ENCODE measurements at places on chromosomes 12 and 14.

GRCh38 chr12:29152223-29152868, 3.3 kb downstream of the FAR2 start:
- DNase-seq: no peak

- no peak for DNase-seq
Measured at GRCh38 chr14:58430156-58430555, 2.6 kb downstream of the KIAA0586 start.

DNA sequence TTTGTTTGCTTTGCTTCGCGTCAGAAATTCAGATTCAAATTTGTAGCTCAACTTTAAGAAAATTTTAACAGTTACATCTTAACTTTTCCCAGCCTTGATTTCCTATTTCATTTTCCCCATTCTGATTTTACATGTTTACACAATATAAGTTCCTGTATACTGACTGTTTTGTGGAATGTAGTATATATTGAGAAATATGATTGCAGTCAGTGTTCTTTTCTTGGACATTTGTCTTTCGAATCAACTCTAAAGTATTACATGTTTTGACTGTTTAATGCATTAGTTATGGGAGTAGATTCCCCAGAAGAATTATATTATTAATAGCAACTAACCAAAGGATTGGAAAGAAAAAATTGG, 48.1 kb downstream of the PRKCH start:
- DNase-seq: no peak

DNA sequence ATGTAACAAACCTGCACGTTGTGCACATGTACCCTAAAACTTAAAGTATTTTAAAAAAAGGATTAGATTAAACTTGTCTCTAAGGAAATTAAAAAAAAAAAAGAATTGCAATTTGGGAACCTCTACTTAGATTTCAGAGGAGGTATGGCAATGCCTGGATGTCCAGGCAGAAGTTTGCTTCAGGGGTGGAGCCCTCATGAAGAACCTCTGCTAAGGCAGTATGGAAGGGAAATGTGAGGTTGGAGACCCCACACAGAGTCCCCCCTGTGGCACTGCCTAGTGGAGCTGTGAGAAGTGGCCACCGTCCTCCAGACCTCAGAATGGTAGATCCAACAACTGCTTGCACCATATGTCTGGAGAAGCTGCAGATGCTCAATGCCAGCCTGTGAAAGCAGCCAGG, 279.6 kb upstream of the CCDC196 start:
- no peak for DNase-seq

- DNase-seq: no peak
Measured at GRCh38 chr12:49893753-49894750, 9.6 kb downstream of the FAIM2 start.

DNA sequence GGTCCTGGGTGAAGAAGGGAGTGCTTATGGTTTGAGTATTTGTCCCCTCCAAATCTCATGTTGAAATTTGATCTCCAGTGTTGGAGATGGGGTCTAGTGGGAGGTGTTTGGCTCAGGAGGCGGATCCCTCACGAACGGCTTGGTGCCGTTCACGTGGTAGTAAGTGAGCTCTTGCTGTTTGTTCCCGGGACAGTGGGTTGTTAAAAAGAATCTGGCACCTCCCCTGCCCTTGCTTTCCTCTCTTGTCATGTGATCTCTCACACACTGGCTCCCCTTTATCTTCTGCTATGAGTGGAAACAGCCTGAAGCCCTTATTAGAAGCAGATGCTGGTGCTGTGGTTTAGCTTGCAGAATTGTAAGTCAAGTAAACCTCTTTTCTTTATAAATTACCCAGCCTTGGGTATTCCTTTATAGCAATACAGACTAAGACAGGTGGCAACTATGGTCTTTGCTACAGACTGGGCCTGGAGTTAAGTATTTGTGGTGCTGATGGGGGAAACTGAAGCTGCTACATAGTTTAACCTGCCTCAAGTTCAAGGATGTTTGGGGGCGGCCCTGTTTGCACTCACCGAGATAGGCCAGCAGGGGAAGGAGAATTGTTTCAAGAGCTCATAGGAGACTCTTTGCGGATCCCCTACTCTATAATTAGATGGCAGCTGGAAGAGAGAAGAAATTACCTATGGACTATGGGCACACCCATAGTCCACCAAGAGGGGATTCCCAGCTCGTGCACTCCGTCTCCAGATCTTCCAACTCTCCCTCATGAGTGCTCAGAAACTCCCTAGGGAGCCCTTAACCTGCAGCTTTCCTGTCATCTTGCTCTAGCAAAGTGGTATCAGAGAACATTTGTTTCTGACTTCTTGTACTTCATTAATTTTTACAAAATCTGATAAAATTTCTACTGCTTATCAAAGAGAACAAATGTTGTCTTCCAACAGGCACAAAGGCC, 164.6 kb downstream of the SLC15A5 start:
- no peak for DNase-seq

- no peak for DNase-seq
Measured at GRCh38 chr12:19988948-19989347, 379.4 kb upstream of the PDE3A start.

DNA sequence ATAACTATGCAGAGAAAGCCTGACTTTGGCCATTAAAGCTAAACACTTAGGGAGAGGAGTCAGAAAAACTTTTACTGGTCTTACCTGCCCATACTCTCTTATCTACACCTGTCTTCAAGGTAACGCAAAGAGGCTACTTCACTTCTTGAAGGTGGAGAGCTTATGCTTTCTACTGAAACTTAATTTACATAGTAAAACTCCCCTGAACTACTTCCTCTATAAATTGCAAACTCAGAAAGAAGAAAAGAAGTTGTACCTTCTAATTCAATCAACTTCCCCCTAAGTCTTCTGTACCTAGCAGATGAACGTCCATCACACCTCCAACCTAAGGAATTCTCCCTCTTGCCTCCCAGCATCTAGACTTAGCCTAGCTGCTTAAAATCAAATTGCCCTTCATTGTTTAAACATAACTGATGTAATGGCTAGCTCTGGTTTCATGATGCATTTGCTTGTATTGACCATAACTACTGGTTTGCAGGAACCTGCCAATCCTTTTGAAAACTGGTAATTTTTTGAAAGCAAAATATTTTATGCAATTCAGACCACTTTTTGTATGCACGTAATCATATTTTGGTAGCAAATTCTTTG, 87.7 kb downstream of the STON2 start:
- DNase-seq: no peak

GRCh38 chr12:108115123-108116121, 13.7 kb upstream of the WSCD2 start:
- no peak for DNase-seq

DNA sequence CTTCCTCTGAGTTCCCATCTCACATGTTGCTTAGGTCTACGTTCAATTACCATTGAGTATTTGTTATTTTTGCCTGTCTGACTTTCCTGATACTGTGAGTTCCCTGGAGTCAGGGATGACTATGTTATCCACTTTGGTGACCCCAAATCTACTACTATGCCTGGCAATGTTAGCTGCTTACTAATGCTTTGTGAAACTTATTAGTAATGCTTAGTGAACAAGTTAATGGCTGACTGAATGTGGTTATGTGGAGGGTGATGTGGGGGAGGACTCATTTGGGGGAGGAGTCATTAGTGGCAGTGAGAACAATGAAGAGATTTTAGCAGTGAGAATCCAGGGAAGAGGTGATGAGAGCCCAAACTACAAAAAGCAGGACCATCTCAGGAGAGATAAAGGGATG, 121.6 kb downstream of the KTN1 start:
- no peak for DNase-seq

DNA sequence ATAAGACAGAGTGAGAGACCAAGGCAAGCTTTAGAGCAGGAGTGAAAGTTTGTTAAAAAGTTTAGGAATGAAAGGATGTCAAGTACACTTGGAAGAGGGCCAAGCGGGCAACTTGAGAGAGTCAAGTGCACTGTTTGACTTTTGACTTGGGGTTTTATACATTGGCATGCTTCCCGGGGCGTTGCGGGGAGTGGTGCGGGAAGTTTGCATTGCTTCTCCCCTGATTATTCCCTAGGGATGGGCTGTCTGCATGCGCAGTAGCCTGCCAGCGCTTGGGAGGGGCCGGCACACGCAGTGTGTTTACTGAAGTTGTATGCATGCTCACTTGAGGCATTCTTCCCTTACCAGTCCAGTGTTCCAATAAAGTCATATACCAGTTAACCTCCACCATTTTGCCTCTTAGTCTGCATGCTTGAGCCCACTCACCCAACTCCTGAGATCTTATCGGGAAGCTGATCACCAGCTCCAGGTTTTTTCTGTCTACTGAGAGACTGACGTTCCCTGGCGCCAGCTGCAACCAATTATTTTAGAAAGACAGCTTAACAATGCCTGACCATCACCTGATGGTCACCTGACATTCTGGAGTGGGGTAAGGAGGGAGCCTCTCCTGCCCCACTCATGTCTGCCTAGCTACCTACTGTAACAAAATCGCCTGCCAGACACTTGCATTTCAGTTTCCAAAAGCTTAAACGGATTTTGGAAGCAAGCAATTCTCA, 53.2 kb downstream of the DACT1 start:
- DNase-seq: no peak

Data from urothelium cell line (cell line).